Tongue (tissue), 3 donors: ENCODE measurements at places on chromosomes 7 and 10.
A peak's percentile ranks its signal among the peaks of the same experiment; 100 is the strongest.

DNA sequence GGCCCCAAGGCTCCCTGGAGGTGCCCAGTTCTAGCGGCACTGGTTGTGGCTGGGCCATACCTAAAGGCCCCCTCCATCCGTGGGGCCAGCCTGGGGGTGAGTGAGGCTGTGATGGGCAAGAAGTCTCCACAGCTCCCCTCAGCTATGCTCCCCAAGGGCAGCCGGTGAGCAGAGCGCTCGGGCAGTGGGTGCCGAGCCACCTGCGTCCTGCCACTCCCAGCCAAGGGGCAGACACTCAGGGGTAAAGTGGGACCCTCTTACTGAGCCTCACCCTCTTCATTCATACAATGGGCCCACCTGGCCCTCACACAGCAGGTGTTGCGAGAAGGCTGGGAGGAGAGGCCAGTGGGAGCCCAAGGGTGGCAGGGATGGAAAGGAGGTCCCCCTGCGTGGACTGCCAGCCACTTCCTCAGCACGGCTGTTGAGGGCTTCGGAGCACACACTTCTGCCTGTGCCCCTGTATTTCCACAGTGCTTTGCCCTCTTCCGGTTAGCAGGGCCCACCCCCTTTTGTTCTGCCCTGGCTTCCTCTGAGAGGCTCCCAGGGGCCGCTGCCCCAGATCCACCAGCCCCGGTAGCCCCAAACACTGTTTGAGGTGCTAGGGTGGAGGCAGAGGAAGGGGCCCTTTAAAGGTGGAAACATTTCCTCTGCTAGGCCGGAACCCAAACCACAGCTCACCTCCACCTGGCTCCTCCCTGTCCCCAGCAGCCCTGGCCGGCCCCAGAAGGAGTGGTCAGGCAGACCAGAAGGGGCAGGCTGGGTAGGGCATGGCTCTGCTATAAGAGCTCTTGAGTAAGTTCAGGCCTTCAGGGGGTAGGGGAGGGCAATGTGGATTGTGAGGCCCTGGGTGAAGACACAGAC is 16.4 kb upstream of the C10orf105 start:
- DNase-seq, result no peak

DNA sequence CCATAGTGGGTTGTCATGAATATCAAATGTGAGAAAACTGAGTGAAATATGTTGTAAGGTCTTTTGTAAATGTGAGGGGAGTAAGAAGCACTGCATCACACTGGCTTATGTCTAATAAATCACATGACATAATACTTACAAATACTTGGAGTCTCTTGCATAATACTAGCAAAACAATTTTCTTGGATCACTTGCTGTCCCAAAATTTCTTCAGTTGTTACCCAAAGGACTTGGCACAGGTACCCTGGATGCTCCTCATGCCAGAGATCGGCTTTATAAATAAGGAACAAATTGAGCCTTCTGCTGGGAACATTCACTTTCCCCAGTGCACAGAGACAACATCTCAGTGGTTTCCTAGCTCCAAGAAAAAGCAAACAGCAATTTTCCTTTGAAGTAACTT is 5.0 kb upstream of the LRIT2 start:
- DNase-seq, result no peak

DNA sequence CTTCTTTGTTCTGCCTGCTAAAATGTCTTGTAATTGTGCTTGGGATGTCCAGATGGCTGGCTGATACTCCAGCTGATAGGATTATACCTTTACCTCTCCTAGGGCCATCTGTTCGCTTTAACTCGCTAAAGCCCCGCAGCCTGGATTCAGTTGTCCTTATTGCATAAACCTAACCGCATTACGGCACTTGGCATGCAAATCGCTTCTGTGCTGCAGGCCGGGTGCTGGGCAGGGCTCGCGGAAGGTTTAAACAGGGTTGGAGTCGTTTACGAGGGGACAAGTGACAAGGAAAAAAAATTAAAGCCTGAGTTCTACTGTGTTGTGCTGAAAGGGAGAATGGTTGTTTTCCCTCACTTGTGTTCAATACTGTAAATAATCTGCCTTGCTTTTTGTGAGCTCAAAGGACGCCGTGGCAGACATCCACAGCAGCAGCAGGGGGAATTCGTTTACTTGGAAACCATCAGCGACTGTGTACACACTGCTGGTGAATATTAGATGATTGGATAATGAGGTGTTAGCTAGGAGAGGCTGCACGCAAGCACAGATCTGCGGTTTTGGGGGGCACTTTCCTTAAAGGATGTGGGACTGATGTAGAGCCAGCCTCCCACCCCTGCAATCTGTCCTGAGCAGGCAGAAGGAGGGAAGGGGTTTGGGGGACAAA is 93.0 kb downstream of the EBF3 start:
- DNase-seq, result peak; percentile 79

DNA sequence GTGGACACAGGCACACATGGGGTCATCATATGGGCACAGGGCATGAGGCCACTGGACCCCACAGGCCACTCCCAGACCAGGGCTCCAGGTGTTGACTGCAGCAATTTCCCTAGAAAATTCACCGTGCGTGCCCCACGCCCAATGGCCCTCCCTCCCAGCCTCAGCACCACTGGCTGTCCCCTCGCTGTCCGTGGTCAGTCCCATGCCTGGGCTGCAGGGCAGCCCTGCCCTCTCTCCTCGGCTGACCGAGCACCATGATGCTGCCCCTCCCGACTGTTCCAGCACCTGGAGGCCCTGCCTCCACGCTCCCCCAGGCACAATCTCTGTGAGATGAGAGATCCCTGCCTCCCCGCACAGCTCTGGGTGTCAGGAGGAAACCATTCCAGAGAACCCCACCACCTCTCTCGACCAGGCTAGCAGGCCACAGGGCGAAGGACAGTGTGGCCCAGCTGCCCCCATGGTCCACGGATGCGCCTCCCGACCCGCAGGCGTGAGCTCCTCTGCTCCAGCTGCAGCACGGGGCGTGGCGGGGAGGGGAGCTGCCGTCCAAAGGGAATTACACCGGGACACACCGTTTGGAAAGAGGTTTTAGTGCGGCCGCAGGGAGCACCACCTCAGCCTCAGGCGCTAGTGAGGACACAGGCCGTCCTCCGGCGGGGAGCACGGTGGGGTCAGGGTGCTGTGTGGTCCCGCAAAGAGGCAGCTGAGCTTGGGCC is 12.6 kb downstream of the NUDT1 start:
- DNase-seq, result no peak

DNA sequence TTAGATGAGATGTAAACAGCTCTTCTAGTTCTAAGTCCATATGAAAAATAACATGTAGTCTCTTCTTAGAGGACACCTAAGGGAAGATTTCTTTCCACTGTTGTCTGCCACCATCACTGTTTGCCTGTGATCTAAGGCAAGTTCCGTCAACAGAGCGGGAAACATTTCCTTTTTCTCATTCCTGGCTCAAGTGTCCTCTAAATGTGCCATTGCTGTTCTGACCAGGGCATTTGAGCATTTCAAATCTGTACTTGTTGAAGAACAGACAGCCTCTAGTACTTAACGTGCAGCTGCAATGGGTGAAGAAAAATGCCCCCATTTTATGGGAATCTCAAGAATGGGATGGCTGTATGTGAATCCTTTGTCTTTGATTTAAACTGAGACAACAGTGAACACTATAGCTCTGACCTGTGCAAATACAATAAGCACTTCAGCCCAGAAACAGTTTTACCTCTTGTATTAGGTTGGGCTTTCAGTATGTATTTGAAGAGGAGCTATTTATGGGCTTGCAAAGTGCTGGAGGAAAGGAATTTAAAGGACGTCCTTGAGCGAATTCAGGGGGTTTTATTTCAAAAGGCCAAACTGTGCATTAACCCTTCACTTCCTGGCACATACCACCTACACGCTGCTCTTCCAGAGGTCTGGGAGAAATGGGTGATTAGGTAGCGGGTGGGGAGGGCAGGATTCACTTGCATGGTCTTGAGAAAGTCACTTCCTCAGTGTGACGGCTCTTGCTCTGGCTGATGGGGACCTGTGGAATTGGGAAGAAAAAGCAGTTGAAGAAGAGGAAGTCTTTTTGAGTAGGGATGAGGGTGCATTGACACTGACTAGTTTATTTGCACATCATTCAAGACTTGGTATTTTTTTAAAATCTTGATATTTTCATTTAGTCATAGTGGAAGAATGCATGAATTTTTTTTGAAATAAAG is 66.1 kb downstream of the THNSL1 start:
- DNase-seq, result no peak
